AG08395 (cell line): ENCODE measurements at places on chromosomes 1 and 21.

GRCh38 chr1:55353707-55354620 is 138.8 kb upstream of the USP24 start:
- DNase-seq = peak; percentile 37

- no peak for DNase-seq
Measured at GRCh38 chr1:175773571-175773970, 30.2 kb upstream of the TNR start.

DNA sequence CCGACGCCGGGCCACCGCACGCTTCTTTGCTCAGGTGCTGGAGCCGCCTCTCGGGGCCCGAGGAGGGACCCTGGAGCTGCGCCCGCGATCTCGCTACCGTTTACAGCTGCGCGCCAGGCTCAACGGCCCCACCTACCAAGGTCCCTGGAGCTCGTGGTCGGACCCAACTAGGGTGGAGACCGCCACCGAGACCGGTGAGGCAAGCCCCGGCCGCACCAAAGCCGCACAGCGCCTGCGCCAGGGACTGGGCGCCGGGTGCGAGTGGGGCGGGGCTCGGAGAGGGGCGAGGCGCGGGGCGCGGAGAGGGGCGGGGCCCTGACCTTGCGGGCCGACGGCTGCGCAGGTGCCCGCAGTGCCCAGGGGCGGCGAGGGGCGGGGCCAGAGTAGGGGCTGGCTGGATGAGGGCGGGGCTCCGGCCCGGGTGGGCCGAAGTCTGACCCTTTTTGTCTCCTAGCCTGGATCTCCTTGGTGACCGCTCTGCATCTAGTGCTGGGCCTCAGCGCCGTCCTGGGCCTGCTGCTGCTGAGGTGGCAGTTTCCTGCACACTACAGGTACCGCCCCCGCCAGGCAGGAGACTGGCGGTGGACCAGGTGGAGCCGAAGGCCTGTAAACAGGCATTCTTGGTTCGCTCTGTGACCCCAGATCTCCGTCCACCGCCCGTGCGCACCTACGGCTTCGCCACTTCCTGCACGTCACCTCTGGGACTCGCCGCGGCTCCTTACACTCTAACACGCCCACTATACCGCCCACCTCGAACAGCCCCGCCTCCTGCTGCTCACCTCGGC is 9.8 kb upstream of the CDC20 start:
- peak; percentile 52 for DNase-seq

- no peak for DNase-seq
Measured at GRCh38 chr1:19654886-19655717, 9.6 kb upstream of the HTR6 start.

DNA sequence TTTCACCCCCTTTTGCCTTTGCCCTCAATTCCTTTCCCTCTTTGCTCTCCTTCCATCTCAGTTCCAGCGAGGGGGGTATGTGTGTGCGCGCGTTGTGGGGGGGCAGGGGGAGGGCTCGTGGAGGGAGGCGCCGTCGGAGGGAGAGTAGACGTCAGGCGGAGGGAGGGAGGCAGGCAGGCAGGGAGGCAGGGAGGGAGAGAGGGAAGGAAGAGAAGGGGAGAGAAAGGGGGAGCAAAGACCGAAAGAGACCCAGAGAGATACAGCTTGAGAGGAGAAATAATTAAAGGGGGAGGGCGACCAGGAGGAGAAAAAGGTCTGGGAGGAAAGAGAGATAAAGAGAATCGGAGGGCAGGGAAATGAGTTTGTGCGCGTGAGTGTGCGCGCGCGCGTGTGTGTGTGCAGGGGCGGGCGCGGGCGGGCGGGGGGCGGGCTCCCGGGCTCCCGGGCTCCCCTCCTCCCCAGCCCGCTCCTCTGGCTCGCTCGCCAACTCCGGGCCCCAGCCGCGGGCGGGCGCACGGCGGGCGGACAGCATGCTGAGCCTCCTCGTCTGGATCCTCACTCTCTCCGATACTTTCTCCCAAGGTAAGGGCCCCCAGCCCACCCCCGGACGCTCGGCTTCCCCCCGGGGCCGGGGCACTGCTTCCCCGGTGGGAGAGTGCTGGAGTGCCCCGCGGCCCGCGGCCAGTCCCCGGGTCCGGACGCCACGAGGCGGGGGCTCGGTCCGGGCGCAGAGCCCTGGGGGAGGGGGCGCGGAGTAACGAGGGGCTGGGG is at the start of gene KIRREL1:
TSS of gene KIRREL1 (plus strand) at position 499 of the 771 bp plus-strand sequence. CDS start at position 531, 32 bp downstream.
- peak; percentile 79 for DNase-seq

GRCh38 chr1:246043556-246043955 is 463.5 kb downstream of the SMYD3 start:
- no peak for DNase-seq

- no peak for DNase-seq
Measured at GRCh38 chr1:225596736-225597135, 56.2 kb downstream of the ENAH start.

GRCh38 chr1:112285316-112285715 is 110.7 kb upstream of the CTTNBP2NL start:
- no peak for DNase-seq

DNA sequence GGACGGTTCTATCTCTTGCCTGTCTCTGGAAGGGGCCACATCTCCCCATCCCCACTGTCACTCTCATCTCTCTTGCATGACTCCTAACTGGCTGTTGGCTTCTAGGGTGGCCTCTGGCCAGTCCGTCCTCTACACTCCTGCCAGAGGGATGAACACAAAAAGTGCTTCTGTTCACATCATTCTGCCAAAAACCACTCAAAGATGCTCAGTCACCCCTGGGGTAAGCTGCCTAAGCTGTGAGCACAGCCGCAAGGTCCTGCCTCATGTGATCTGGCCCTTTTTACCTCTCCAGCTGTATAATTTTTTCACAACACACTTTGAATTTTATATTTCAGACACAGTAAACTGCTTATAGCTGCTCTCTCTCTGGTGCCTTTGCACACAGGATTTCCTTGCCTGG is 97.6 kb upstream of the CD34 start:
- no peak for DNase-seq

DNA sequence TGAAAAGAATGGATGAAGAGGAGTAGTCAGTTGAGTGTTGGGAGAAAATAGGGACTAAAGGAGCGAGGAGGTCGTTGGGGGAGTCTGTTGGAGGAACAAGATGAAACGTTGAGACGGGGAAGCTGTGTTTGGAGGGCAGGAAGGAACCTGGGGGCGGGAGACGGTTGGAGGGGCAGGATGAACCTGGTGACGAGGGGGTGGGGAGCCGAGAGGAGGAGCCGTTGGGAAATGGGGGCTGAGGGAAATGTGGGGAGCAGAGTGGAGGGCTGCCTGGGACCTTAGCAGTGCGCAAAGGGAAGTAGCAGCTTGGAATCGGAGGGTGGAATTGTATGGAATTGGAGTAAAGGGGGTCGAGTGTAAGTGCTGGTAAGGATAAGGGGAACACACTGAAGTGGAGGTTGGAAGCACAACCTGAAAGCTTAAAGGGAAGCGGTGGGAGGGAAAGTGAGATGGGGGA is 630 bp downstream of the MTF2 start:
- peak; percentile 2 for DNase-seq

GRCh38 chr21:46663754-46664153 is 28.3 kb downstream of the PRMT2 start:
- DNase-seq = no peak

- no peak for DNase-seq
Measured at GRCh38 chr1:4147509-4147908, 247.4 kb upstream of the C1orf174 start.

DNA sequence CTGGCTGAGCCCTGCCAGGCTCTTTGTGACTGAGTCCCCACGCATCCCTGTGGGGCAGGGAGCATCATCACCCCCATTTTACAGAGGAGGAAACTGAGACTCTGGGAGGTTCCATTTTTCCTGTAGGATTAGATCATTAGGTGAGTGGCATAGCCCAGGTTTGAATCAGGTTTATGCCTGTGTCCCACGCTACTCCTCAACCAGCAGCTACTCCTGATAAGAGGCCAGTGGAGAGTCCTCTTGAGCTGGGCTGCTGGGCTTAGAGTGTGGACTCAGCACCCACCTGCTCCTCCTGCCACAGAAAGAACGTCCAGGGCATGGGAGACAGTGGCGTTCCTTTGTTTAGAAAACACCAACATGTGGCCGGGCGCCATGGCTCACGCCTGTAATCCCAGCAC is 30.7 kb downstream of the TNFRSF1B start:
- no peak for DNase-seq

DNA sequence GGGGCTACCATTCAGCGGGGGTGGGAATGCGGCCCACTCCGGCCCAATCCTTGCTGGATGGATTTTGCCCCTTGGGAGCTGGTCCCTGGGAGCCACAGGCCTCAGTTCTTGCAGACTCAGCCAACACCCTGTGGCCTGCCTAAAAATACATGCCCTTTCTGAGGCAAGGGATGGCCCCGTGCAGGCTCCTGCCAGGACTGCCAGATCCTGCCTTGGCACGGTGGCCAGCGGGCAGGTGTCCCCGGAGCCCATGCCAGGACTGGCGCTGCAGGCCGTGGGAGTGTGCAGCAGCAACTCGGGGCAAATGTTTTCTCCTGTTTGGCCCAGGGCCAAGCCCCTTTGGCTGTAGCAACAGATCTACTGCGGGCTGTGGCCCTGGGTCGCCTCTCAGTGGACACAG is 1.6 kb upstream of the PANK4 start:
- no peak for DNase-seq

GRCh38 chr1:17984583-17984982 is 123.0 kb upstream of the IGSF21 start:
- no peak for DNase-seq

GRCh38 chr1:23869051-23869450 is 961 bp upstream of the FUCA1 start:
- DNase-seq = no peak

DNA sequence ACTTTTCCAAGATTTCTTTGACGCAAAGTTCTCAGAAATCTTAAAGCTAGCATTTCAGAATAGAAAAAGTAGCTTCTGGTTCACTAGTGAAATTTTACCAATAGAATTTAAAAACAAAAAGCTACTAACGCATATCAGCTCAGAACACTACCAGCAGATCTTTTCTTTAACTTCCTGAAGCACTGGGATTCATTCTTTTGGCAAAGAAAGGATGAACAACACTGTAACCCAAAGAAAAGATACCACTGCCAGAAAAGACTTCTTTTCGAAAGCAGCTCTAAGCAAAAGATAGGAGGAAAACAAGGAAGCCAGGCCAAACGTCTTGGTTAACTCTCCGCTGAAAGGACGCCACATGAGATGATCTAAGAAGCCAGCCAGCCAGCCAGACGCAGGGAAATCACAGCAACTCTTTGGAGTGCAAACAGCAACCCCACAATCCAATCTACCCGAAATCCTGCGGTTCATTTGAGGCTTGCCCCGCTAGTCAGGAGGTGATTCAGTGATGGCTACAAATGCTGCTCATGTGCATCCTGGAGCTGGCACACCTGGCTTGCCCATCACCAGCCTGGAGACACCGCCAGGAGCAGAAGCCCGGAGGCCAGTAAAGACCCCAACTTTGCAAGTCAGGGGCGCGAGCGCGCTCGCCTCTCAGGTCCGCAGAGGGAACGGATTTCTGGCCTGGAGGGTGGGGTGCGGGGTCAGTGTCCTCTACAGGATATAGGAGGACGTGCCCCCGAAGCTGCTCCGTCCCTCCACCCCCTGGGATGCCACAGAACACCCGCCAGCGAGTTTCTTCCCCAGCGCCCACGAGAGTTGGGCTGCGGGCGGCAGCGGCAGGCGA is 812 bp downstream of the NBPF1 start:
- peak; percentile 92 for DNase-seq

- DNase-seq = no peak
Measured at GRCh38 chr1:243786531-243786930, 63.5 kb downstream of the AKT3 start.

- no peak for DNase-seq
Measured at GRCh38 chr1:16151196-16151994, 4.5 kb downstream of the EPHA2 start.

GRCh38 chr1:157580179-157580827 is 17.6 kb downstream of the FCRL4 start:
- DNase-seq = peak; percentile 40

GRCh38 chr1:143748906-143749305 is 222.9 kb downstream of the FAM72C start:
- no peak for DNase-seq

DNA sequence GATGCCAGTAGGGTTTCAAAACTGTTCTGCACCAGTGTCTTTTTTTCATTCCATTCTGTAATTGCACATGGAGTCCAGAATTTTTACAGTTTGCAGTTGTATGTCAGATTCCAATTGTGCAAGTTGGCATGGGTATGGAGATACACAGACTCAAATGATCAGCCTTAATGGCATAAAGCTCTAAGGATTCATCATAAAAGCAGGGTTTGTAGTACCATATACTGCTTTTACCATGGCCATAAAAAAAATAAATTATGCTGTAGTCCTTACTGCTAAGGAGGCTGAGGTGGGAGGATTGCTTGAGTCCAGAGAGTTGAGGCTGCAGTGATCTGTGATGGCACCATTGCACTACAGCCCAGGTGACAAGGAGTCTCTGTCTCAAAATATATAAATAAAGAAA is 10.3 kb downstream of the MTARC1 start:
- DNase-seq = no peak

GRCh38 chr21:42568376-42568775 is 54.7 kb downstream of the SLC37A1 start:
- DNase-seq = no peak

DNA sequence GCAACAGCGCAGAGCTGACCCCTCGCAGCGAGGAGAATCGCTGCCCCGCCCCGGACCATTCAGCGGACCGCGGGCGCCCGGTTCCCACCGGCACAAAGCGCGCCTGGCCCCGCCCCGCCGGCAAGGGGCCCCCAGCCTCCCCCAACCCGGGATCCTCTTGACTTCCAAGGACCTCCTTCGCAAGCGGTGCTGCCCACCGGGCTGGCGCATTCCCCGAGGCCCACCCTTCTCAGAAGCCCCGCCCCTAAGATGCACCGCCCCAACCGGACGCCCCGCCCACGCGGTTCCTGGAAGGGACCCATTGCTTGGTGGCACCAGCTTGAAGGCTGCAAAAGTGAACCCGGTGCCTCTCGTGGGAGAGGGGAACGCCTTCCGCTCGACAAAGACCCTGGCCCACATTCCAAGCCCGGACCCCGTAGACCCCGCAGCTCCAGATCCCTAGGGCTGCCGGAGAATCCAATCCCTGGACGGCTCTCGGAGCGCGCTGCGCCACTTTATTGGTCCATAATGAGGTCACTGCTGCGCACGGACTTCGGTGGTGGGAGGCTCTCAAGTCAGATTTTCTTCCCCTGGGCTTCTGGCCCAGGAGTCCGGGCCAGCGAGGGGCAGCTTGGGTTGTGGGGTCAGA is 2.0 kb downstream of the HES3 start:
- no peak for DNase-seq

GRCh38 chr1:223017291-223017690 is 125.8 kb downstream of the TLR5 start:
- no peak for DNase-seq

DNA sequence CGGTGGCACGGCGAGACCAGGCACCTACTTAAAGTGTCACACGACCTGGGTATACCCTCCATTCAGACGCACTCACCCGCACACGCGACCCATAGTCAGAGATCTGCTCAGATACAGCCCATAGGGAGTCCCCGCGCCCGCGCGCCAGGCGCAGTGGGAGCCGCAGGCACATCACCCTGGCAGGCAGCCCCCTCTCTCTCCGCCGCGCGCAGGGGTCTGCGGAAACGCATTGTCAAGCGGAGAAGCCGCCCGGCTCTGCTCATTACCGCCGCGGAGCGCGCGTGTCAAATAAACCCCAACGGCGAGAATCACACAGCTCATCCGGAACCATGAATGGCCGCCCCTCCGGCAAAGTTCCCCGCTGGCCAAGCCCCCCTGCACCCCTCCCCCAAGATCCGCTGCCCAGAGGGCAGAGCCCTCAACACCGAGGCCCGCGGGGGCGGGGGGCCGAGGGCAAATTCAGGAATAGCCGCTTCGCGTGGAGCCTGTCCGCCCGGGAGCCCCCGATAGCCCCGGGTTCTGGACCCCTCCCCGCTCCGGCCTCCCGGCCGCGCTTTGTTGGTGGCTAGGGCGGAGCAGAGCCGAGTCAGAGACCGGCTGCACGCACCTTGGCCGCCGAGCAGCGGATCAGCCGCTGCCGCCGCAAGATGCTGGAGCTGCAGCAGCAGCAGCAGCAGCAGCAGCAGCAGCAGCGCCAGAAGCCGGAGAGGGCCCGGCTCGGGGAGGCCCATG is 522 bp downstream of the LRP8 start:
- peak; percentile 21 for DNase-seq
